ENCODE measurements at places on chromosomes 12 and 14.

- DNase-seq, result no peak
These were observed 155.8 kb upstream of the FKBP4 start for GRCh38 chr12:2639020-2639298.

GRCh38 chr12:17778242-17778641 lies 311.8 kb downstream of the RERGL start:
- no peak for DNase-seq

DNA sequence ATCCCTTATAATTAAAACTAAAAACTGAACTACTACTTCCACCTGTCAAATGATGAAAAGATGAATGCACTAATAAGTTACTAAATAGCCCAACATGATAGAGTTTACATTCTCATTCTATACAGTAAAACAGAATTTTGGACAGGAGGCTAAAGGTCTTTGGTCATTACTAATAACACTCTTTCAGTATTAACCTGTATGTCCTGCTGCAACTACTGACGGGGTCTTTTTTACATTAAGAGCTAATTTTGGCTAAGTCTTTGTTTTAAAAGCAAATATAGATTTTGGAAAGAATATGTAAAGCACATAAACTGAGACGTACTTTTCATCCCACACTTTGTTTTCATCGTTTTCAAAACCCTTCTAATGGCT lies 175.4 kb upstream of the CDKN3 start:
- no peak for DNase-seq

DNA sequence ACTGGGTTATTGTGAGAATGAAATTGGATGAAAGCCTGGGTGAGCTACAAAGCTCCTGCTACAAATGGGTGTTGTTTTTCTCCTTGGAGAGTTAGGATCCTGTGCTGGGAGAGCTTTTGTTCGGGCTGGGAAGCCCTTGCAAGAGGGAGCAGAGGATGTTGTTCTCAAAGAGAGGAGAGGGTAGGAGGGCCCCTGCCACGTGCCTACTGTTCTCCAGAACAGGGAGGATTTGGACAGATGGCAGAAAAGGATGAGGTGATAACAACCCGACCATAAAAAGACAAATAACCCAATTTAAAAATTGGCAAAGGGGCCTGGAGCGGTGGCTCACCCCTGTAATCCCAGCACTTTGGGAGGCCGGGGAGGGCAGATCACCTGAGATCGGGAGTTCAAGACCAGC lies 68.8 kb downstream of the GALNT16 start:
- DNase-seq, result no peak

DNA sequence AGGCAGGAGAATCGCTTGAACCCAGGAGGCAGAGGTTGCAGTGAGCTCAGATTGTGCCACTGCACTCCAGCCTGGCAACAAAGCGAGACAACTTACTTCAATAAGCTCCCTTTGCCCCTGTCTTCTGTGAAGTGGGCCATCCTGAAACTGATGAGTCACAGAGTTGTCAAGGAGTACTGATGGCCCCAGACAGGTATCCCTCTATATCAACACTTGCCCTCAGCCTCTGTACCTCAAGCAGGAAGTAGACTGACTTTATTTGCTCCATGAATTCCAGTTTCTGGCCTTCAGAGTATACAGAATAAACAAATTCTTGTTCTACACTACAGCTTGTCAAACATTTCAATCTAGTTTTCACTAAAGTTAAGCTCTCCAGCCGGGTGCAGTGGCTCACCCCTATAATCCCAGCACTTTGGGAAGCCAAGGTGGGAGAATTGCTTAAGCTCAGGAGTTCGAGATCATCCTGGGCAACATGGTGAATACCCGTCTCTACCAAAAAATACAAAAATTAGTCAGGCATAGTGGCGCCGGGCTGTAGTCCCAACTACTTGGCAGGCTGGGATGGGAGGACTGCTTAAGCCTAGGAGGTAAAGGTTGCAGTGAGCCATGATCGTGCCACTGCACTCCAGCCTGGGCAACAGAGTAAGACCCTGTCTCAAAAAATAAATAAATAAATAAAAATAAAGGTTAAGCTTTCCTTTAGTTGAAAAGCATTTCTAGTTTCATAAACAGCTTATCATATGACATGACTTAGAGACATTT lies 16.4 kb upstream of the LRP10 start:
- no peak for DNase-seq

GRCh38 chr14:65849558-65849957 lies 437.0 kb downstream of the FUT8 start:
- no peak for DNase-seq

DNA sequence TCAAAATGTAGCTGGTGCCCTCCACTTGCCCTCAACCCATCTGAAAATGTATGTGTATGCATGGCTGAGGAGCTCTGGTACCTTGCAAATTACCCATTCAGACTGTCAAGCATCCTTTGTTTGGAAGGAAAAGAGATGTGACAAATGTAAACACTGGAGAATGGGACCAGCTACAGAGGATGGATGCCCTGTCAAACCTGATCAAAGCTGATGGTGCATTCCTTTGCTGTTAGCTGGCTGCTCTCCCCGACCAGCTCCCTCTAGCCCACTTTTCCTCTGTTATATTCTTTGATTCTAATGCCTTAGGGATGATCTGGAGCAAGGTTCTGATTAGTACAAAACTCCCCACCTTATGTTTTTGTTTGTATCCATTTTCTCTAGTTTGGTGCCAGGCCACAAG lies 310.3 kb downstream of the C12orf75 start:
- DNase-seq, result no peak

GRCh38 chr12:119780786-119781434 lies 96.2 kb downstream of the CIT start:
- DNase-seq, result no peak

Measured in stimulated activated CD8-positive, alpha-beta memory T cell treated with anti-CD3 and anti-CD28 coated beads, Interleukin-2, amount 100 ng/mL, for 1 hour (primary cell).